Mesothelial cell of epicardium (in vitro differentiated cells): ENCODE measurements at places on chromosomes 5 and 9.
A peak's percentile ranks its signal among the peaks of the same experiment; 100 is the strongest.

GRCh38 chr9:98019098-98019497, 36.0 kb downstream of the ANP32B start:
- no peak overlapping the region for H3K4me3 ChIP-seq
- H3K4me1 ChIP-seq = no peaks in the 10 kb centered on the region
- peaks cover 20% of the 10 kb centered on the region for H3K36me3 ChIP-seq
- no peaks in the 10 kb centered on the region for H3K27me3 ChIP-seq

GRCh38 chr5:34598177-34598794, 57.8 kb upstream of the RAI14 start:
- DNase-seq = no peak
- H3K36me3 ChIP-seq = peaks cover 2% of the 10 kb centered on the region

GRCh38 chr9:126583144-126583760, 30.5 kb upstream of the LMX1B start:
- no peak overlapping the region for H3K27ac ChIP-seq
- H3K4me1 ChIP-seq = peaks cover 13% of the 10 kb centered on the region
- no peak for DNase-seq

GRCh38 chr5:99025298-99026045, 96.7 kb upstream of the CHD1 start:
- no peak overlapping the region for H3K4me3 ChIP-seq
- H3K27ac ChIP-seq = no peak overlapping the region
- peaks cover 8% of the 10 kb centered on the region for H3K4me1 ChIP-seq
- DNase-seq = no peak

DNA sequence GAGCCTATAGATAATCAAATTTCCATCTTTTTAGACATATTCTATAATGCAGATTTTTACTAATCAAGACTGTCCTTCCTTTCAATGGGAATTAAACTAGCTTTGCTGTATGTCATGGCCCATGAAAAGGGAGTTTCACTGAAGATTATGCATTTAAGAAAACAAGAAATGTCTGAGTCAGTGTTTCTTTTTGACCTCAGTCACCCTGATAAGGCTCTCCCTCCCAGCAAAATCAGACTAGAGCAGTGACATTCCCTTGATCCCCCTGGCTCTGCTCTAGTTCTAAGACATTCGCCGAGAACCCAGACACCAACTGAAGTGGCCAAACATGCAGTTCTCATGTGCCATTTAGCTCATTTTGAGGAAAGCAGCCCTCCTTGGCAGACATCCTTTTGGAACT, 442.0 kb downstream of the ACTL7B start:
- peak overlapping the region; percentile 28 for H3K27ac ChIP-seq
- peaks cover 13% of the 10 kb centered on the region for H3K4me1 ChIP-seq
- no peaks in the 10 kb centered on the region for H3K27me3 ChIP-seq
- no peak for DNase-seq
- no peak overlapping the region for H3K4me3 ChIP-seq

DNA sequence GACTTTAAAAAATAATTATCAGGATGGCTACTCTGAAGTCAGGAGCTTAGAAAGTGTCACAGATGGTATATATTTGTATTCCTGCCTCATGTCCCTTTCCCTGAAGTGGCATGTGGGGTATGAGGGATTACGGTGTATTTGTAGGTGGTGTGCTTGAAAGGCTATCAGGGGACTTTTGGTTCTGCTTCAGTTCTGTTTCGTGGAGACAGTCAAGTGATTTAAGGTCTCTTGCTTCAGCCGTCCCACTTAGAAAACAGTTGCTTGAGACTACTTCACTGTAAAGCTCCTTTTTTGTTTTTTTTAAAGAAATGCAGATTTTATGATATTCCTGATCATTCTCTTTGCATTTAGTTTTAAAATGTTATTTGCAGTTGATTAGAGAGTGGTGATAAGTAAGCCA, 18.3 kb downstream of the PARP8 start:
- H3K4me3 ChIP-seq = no peak overlapping the region
- H3K36me3 ChIP-seq = peaks cover 22% of the 10 kb centered on the region

- H3K36me3 ChIP-seq = no peaks in the 10 kb centered on the region
- H3K4me1 ChIP-seq = peaks cover 34% of the 10 kb centered on the region
- H3K27me3 ChIP-seq = peaks cover 21% of the 10 kb centered on the region
- no peak for DNase-seq
- no peak overlapping the region for H3K27ac ChIP-seq
Measured at GRCh38 chr5:32506201-32506661, 61.7 kb upstream of the ZFR start.

DNA sequence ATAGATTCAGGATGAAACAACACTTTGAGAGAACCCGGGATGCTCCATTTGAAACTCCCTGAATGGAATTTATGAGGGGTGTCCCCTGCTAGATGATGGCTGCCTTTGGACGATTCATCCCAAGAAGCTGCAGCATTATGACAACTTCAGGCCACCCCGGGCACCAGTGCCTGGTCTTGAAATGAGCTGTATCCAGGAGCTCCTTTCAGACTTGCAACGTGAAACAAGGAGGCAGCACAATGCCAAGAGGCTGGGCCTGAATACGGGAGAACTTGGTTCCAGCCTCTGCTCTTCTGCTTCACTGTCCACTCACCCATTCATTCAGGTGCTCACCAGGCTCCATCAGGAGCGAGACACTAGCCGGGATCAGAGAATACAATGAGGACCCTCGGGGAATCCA, 78.3 kb downstream of the STK10 start:
- DNase-seq = no peak
- H3K4me3 ChIP-seq = peak overlapping the region; percentile 6
- no peaks in the 10 kb centered on the region for H3K27me3 ChIP-seq
- no peaks in the 10 kb centered on the region for H3K36me3 ChIP-seq
- peaks cover 39% of the 10 kb centered on the region for H3K4me1 ChIP-seq
- peak overlapping the region; percentile 72 for H3K27ac ChIP-seq

DNA sequence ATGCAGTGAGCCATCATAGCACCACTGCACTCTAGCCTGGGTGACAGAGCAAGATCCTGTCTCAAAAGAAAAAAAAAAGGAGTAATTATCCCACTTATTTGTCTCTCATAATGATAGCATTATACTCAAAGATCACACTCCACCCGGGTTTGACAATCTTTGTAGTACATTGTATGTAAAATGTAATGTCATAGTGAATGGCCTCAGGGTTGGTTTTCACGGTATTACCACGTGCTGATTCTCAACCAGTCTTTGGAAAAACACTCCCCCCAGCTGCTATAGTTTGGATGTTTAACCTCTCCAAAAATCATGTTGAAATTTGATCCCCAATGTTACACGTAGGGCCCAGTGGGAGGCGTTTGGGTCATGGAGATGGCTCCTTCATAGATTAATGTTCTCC, 402.4 kb upstream of the GRAMD2B start:
- no peaks in the 10 kb centered on the region for H3K27me3 ChIP-seq
- no peaks in the 10 kb centered on the region for H3K36me3 ChIP-seq
- no peak for DNase-seq
- no peak overlapping the region for H3K27ac ChIP-seq

- peak overlapping the region; percentile 91 for H3K27ac ChIP-seq
- H3K4me3 ChIP-seq = peak overlapping the region; percentile 81
- H3K27me3 ChIP-seq = no peaks in the 10 kb centered on the region
- peak; percentile 90 for DNase-seq
- no peaks in the 10 kb centered on the region for H3K36me3 ChIP-seq
Measured at GRCh38 chr5:180090098-180090768, 18.7 kb upstream of the RNF130 start.
